ENCODE measurements at places on chromosomes 4 and X. TPM values are rescaled to one million over a fixed set of nuclear protein-coding genes. Genes with fewer than 3 reads are reported as not detected.

DNA sequence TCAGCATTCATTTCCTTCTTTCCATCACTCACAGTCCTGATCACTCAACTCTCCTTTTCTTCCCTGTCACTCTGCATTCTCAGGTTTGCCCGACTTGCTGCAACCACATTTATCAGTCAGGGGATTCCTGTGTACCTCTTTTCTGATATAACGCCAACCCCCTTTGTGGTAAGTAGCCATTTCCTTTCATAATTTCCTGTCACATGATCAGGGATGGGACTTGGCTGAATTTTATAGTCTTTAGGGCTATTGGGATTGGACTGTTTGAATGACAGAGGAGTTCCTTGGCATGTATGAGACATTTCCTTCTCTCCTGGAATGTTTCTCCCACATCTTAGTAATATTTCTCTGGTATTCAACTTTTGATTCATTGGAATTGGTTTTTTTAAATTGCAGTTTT, 11.0 kb downstream of the PGM2 start:
- peak overlapping the region; percentile 24 for H3K4me3 ChIP-seq
- no peak for DNase-seq
- peak overlapping the region; percentile 42 for H3K27ac ChIP-seq
- peaks cover 26% of the 10 kb centered on the region for H3K4me1 ChIP-seq
- no peaks in the 10 kb centered on the region for H3K27me3 ChIP-seq

DNA sequence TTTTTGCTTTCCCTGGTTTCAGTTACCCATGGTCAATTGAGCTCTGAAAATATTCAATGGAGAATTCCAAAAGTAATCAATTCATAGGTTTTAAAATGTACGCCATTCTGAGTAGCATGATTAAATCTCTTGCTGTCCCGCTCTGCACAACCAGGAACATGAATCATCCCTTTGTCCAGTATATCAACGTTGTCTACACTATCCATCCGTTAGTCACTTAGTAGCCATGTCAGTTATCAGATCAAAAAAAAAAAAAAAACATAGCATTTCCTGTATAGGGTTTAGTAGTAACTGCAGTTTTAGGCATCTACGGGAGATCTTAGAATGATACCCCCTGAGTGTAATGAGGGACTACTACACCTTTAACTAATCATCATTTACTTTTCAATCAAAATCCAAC, 15.1 kb downstream of the LAMP2 start:
- no peaks in the 10 kb centered on the region for H3K27me3 ChIP-seq
- no peak overlapping the region for H3K4me3 ChIP-seq
- no peaks in the 10 kb centered on the region for H3K36me3 ChIP-seq

- H3K4me3 ChIP-seq, result no peak overlapping the region
- H3K4me1 ChIP-seq, result no peaks in the 10 kb centered on the region
- no peak for DNase-seq
- no peaks in the 10 kb centered on the region for H3K36me3 ChIP-seq
These were observed 568.6 kb upstream of the BOD1L1 start for GRCh38 chr4:14196131-14196530.

GPR50 gene
- total RNA-seq, result not detected

USP26 gene
- not detected for total RNA-seq

LEF1 gene
- 22.7 TPM for total RNA-seq

Data from natural killer cell treated with Interleukin-12 subunit alpha and Interleukin-12 subunit beta and Interleukin-15 and Interleukin-18, amount 100 ng/mL, for 72 hours (primary cell).